Lung microvascular endothelial cell (primary cell): ENCODE measurements at places on chromosomes 11 and 22.

GRCh38 chr11:133064152-133064877, 468.0 kb downstream of the OPCML start:
- peak; percentile 33 for DNase-seq

DNA sequence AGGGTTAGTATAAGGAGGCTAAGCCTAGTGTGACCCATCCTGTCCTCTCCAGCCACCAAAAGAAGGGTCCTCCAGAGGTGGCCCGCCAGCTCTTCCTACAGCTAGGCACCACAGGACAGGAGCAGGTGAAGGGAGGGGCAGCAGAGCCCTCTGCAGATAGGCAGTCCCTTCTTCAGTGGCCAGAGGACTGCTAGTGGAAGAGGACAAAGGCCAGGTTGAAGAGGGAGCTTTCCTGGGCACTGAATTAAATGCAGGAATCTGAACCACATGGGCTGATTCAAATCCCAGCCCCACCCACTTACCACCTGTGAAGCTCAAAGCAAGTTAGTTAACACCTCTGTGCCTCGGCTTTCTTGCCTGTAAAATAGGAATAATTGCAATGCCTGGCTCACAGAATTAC, 409.5 kb downstream of the NXPE2 start:
- DNase-seq, result no peak

- DNase-seq, result peak; percentile 58
Measured at GRCh38 chr11:119055901-119056300, 1.1 kb downstream of the HYOU1 start.

DNA sequence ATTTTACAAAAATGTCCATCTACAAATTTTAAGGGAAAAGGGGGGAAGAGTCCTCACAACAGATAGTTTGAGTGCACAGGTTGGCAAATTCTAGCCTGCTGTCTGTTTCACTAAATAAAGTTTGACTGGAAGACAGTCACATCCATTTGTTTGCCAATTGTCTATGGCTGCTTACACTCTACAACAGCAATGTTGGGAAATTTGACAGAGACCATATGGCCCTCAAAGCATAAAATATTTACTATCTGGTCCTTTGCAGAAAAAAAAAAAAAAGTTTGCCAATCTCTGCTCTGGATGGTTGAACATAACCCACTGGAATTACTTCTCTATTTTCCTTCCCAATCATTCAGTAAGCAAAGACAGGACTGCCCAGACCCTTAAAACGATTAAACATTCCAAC, 88.2 kb downstream of the FCHSD2 start:
- no peak for DNase-seq

DNA sequence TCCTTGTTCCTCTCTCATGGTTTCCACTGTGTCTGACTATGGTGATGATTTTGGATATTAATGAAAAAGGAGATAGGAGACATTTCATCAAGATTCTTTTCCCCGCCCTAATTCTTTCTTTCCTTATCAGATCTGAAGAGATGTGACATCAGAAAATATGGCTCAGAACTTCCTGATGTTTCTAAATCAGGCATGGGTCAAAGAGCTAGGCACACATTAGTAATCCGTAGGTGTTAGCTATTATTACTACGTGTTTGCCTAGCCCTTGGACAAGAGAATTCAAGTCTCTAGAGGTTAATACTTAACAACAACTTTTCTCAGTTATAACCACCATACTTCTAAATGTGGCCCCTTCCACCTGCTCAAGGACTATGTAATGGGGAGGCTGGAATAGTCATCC, 5.8 kb downstream of the JOSD1 start:
- DNase-seq, result no peak

- DNase-seq, result no peak
Measured at GRCh38 chr11:67369801-67370284, 3.6 kb downstream of the CLCF1 start.

DNA sequence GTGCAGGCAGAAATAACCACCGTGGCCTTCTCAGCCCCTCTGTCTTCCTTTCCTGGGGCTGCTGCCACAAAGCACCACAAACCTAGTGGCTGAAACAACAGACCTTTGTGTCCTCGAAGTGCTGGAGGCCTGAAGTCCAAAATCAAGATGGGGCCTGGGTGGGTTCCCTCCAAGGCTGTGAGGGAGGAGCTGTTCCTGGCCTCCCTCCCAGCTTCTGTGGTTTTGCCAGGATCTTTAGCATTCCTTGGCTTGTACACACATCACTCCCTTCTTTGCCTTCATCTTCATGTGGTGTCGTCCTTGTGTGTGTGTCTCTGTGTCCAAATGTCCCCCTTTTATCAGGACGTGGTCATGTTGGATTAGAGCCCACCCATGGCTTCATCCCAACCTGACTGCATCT, 29.0 kb upstream of the PARVG start:
- DNase-seq, result no peak

DNA sequence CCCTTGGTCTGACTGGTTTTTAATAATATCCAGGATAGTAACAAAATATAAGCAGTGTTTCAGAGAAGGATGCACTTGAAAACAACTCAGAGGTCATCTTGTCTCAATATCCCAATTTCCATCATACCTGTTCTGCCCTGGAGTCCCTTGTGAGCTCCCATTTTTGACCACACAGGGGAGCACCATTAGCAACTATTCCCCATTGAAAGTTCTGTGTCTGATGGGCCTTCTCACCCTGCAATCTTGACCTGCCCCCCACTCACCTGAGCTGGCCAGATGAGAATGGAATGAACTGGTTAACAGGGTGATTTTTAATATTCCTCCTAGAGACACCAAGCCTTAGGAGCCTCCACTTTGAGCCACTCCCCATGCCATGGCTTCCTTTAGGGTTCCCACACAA, 3.8 kb upstream of the CAPN5 start:
- DNase-seq, result no peak

- DNase-seq, result no peak
Measured at GRCh38 chr11:18865951-18866350, 73.3 kb downstream of the MRGPRX1 start.

DNA sequence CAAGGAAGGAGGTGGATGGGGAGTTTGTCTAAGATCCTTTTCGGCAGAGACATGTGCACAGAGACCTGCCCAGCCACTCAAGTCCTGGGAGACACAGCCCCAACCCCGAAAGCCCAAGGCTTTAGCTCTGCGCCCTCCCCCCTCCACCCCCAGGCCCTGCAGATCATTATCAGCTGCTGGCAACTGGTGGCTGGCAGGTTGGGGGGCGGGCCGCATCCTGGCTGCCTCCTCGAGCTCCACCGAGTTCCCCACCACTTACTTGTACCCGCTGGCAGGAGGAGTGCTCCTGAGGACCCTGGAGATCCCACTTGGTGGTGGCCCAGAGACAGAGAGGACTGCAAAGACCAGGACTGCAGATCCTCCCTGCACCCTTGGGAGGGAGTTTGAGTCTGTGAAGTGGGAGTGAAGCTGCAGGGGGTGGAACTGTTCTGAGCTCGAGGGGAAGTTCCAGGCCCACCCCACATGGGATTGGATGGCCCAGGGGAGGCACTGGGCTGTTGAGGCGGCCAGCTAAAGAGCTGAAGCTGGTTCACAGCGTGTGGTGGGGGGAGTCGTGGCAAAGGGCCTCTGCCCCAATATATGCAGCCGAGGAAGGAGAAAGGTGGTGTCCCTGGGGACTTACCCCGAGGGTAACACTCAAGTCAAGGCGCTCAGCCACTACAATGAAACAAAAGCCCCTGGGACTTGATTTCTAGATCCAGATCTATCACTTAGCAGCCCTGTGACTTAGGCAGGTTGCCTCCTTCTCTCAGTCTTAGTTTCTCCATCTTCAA, 19.9 kb upstream of the CCDC86 start:
- no peak for DNase-seq

DNA sequence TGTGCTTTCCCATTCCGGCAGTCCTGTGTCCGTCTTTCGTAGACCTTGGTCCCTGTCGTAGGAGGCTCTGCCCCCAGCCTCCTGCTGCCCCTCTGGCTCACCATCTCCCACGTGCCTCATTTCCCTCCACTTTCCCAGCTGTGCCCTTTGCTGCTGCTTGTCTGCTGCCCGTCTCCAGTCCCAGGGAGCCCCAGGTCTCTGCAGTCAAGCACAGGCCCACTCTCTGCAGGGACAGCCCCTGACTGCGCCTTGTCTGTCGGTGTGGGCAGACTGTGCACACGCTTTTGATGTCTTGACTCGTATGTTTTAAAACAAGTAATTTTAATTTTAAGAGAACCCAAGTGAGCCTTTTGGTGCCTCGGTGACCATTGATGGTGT, 12.4 kb downstream of the DGCR8 start:
- DNase-seq, result no peak

- peak; percentile 82 for DNase-seq
Measured at GRCh38 chr11:9568854-9569587, 4.4 kb upstream of the WEE1 start.

DNA sequence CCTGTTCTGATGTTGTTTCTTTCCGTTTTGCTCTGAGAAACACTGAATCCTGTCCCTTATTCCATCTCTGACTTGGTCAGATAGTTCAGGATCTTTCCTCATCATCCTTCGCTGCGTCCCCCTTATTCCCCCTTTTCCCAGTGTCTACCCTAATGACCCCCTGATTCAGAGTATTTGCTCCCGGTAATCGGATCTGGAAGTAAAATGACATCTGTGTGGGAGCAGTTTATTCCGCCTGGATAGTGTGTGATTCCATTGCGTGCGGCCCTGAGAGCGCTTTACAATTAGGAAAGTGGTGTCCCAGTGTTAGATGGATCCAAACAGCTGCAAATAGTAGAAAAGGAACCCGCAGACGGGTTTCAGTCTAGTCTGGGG, 606 bp downstream of the DRG1 start:
- DNase-seq, result peak; percentile 55

DNA sequence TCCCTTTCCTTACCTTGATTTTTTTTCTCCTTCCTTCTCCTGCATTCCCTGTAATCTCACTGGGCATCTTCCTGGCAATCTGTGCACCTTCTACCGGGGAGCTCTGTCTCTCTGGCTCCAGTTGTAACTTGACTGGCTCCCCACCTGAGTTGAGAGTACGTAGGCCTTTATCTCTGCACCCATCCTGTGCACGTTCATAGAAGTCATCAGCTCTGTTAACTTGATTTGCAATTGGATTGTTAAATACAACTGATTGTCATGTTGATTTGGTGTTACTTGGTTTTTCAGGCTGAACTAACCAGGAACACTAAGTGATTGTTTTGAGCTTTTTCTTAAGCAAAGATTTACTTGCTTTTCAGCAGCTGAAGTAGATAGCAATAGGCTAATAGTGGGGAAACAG, 11.8 kb downstream of the SWAP70 start:
- DNase-seq, result no peak

DNA sequence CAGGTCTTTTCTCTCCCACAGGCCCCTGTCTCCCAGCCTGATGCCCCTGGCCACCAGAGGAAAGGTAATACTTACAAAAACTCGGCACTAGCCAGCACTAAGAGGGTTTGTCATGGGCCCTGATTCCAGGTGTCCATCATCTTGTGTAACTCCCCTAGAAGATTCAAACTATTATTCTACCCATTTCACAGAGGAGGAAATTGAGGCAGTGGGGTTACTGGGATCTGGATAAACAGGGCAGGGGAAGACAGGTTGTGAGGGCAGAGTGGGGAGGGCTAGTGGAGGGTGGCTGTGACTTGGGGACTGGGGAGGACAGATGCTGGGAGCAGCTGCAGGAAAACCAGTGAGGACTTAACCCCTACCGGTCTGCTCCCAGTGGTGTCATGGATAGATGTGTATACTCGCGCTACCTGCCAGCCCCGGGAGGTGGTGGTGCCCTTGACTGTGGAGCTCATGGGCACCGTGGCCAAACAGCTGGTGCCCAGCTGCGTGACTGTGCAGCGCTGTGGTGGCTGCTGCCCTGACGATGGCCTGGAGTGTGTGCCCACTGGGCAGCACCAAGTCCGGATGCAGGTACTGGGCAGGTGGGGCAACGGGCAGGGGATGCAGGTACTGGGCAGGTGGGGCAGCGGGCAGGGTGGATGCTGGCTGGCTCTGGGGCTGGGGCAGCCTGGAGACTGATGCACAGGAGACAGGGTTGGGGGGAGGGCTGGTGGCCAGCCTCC, 1.2 kb downstream of the VEGFB start:
- no peak for DNase-seq

DNA sequence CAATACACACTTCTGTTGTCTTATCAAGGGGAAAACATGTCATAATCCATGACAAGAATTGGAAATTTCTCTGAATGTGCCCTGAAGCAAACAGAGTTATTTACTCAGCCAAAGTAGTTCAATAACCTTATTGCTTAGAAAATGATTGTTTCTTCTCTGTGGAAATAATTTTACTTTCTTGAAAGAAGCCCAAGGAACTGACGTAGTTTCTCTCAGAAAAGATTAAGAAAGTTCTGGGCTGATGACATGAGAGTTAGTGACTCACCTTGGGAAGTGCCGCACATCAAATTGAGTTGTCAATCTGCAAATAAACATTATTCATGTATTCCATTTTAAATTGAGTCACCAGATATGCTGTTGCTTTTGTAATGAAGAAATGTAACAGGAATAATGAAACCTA, 418.6 kb upstream of the LRRC4C start:
- no peak for DNase-seq

DNA sequence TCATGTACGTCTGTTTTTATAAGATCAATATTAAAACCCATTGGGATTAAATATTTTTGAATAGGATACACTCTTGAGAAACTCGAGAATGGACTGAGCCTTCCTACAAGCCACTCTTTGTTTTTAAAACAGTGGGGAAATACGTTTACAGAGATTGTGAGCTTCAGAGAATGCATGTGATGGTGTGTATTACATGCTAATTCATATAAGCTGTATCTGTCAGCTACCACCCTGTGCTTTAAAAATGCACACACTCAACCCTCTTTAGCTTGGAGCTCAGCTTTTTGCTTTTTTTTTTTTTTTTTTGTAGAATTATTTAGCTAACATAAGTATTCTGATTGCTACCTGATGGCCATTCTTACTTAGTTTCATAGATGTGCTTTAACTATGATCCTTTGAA, 46.3 kb upstream of the ASPHD2 start:
- no peak for DNase-seq

- peak; percentile 97 for DNase-seq
Measured at GRCh38 chr11:96136613-96137298, 206.2 kb downstream of the MAML2 start.

DNA sequence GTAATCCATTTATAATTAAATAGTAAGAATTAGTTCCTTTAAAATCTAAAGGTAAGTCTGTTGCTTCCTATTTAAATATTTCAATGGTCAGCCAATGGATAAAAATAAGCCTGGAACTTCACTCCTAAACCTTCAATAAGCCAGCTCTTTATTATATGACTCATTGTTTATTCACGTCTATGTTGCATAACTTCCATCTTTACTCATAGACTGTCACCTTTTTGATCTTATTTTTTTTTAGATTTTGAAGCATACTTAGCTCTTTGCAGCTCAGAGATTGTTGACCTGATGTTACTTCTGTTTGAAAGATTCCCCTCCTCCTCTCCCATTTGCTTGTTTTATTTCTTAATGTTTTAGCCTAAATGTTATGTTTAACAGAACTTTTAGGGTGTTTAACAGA, 1571.2 kb upstream of the RAG2 start:
- DNase-seq, result no peak

- DNase-seq, result no peak
Measured at GRCh38 chr11:37505406-37505805, 907.4 kb upstream of the RAG2 start.

- DNase-seq, result no peak
Measured at GRCh38 chr11:26632691-26633159, 60.7 kb upstream of the MUC15 start.
